Hepatocyte (in vitro differentiated cells): ENCODE measurements at places on chromosomes 5 and 9.

- DNase-seq, result no peak
Observed at GRCh38 chr9:16125629-16126028, 572.8 kb downstream of the CCDC171 start.

DNA sequence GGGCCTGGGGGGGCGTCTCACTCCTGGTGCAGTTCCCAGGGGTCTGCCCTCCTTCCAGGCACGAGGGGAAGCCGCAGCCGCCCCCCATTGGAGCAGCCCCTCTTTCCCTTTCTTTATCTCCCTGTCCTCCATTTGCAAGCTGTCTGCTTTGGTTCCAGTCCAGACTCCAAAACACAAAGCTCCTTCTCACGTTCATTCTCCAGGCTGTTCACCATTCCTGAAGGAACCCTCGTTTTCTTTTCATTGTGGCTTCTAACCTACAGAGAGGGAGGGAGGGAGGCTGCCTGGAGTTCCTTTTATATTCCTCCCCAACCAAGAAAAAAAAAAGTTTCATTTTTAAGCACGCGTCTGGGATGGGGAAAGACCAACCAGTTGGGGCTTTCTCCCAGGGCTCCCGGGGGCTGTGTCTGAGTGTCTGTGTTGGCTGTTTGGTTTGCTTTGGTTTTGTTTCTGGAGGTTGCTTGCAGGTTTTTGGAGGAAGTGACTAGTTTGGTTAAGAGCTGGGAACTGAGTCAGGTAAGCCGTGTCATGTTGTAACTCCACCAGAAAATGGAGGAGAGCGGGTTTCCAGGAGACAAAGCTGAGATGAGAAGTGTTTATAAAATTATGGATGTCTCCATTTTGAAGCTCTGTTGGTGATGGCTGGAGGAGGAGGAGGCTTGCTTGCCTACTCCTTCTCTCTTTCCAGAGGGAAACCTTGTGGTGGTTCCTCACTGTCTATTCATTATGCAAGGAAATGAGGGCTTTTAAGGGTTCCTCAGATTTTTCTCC lies 1.6 kb downstream of the ZNF462 start:
- peak; percentile 44 for DNase-seq

DNA sequence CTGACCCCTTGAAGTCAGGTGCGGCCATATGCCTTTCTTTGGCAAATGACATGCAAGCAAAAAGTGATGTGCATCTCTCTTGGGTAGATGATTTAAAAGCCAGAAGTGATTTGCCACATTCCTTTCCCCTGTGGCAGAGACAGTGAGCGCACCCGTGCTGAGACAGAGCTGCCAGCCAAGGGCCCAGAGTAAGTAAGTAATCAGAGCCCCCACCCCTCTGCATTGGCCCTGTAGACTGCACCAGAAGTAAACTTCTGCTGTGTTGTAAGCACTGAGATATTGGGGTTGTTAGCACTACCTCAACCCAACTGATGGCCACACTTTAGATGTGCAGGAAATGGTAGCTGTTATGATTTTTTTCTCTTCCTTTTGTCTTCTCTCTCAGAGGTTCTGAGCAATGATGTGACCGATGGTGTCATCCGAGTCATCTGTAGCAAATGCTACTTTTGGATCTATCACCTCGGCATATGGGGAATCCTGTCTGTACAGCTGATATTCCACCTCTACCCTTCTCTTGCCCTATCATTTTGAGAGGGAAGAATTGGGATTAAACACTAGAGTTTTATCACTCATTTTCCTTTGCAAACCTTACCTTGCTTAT lies 58.0 kb downstream of the DOCK2 start:
- no peak for DNase-seq

DNA sequence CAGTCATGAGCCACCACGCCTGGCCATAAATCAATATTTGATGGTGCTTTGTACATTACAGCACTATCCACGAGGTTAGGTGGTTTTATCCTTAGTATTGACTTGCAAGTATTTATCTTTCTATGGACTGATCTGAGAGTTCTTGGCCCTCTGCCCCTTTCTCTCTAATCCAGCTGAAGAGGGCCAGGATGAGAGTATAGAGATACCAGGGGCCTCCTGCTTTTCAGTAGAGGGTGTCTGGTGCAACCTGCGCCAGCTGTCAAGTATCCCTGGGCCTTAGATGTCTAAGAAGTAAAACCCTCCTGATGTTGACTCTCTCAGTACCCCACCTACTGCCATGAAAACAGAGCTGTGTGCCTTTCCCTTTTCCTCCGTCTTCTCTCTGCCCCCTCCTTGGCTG lies 153.4 kb downstream of the SLIT3 start:
- no peak for DNase-seq

DNA sequence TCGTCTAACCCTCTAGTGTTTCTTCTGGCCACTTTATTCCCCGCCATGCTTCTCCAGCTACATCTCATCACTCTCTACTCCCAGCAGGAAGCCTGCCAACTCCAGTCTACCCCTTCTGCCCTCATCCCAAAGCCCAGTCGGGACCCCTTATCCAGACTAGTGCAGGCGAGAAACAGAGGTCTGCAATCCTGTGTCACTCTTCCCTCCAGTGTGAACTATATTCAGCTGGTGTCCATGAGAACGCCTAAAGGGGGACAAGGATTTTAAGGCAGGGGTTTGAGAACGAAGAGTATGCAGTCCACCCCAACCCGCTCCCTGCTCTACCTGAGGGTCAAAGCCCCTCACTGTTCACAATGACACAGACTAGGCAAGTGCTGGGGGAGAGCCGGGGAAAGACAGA lies 41.7 kb upstream of the GABRP start:
- no peak for DNase-seq

- DNase-seq, result peak; percentile 13
Observed at GRCh38 chr9:88355166-88355565, 33.1 kb upstream of the SPIN1 start.

GRCh38 chr5:166594567-166594966 lies 1696.9 kb upstream of the WWC1 start:
- DNase-seq, result no peak

DNA sequence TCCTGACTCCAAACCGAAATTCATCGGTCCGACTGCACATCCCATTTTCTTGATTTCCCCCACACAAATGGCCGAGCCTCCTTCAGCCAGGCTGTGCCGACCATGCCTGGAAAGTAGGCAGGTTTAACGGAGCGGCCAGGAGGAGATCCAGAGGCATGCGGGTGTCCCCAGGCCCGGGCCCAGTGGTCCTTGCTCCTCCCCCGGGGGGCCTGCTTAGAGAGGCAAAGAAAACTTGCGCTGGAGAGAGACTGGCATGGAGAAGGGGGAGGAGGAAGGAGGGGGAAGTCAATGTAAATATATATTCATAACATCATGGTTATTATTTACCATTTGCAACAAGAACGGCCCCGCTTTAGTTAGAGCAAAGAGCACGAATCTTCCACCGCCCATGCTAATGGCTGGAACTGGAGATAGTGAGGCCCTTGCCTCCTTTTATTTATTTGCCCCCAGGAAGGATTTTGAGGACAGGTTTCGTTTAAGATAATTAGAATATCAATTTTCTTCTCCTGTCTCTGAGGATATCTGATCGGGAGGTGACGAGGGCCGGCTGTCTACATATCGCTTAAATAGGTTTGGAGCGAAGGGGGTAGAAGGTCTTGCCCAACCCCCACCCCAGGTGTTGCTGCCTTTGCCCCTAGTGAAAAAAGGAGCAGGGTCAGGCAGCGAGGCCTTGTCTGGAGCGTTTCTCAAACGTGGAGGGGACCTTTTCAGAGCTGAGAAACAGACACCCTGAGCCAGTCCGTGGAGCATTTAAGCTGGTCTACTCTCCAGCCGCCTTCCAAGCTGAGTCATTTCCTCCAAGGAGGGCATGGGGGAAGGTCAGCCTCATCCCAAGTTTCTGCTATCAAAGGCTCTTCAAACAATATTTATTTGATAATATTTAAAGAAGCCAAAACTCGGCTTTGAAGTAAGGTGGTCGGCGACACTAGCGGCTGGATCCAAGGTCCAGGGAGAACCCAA lies 2.5 kb downstream of the BARHL1 start:
- DNase-seq, result no peak

DNA sequence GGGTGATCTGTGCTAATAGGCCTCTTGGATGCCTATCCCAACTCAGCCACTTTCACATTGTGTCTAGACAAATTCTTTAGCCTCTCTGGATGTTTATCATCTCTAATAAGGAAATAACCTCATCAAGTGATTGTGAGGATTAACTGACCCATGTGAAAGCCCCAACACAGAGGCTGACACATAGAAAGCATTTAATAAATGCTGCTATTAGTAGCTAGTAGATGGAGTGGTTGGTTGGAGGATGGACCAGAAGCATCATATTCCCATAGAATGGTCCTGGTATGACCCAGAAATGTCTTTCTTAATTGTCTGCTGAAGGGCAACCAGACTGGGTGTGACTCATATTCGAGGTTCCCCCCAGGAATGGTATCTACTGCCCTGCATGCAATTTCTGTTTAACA lies 124.4 kb downstream of the PIK3R1 start:
- no peak for DNase-seq

- DNase-seq, result no peak
Observed at GRCh38 chr5:161420521-161420920, 126.0 kb downstream of the GABRB2 start.

DNA sequence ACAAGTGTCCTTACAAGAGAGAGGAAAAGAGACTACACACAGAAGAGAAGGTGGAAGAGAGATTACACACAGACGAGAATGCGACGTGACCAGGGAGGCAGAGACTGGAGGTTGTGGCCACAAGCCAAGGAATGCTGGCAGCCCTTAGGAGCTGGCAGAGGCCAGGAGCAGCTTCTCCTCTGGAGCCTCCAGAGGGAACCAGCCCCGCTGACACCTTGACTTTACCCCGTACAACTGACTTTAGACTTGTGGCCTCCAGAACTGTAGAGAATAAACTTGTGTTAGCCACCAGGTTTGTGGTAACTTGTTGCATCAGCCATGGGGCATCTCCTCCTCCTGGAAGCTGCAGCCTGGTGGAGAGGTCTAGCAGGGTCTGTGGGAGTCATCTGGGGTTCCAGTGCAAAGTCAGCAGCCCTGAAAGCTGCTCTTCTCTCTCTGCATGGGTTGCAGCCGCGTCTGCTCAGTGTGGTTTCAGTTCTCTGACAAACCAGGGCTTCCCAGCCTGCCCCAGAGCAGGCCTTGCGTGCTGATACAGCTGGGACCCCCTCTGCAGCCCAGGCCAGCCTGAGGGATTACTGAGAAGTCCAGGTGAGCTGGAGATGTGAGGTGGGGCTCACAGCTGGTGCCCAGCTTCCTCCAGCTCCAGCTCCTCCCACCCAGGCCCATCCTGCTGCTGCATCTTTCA lies 30.8 kb upstream of the CNOT6 start:
- no peak for DNase-seq

GRCh38 chr5:144139586-144139985 lies 30.9 kb downstream of the YIPF5 start:
- DNase-seq, result peak; percentile 45

DNA sequence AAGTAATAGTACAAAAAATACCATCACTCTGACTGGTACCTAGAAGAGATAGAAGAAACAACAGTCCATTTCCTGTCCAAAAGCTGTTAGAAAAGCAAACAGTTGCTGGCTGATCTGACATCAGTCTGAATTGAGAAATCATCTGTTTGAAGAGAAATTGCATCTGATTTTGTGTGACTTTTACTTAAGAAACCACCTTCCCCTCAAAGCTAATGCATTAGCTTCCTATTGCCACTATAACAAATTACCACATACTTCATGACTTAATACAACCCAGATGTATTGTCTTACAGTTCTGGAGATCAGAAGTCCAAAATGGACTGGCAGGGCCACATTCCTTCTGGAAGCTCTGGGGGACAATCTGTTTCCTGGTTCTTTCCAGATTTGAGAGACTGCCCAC lies 385.9 kb upstream of the TLE4 start:
- no peak for DNase-seq

DNA sequence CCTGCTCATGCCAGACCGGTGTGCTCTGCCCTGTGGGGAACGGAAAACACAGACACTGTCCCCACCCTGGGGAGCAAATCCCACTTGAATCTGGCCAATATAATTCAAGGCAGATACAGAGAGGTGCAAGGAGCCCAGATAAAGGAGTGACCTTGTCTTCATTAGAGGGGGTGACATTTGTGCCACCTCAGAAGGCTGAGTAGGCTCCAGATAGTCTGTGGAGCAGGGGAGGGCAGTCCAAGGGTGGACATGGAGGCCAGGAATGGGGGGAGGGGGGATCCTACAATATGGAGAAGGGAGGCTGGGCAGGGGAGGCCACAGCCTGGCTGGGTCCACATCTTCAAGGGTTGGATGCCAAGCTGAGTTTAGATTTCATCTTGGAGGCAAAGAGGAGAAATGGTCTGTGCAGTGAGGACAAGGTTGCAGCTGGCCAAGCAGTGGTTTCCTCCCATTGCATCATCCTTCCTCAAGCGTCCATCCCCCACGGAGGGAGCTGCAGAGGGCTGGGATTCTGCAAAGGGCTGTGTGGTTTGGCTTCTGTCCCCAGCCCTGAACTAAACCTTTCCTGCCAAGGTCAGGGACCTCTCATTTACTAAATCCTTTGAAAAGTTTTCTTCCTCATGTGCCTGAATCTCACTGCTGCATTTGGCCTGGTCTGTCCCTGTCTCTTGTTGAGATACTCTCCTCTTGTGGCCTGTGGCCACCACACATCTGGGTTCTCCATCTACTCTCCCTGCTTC lies 60.1 kb downstream of the GALNT12 start:
- DNase-seq, result peak; percentile 38
